Vagina (tissue), 2 donors: ENCODE measurements at places on chromosomes 1 and 21.

GRCh38 chr1:5991381-5992025 is 722 bp downstream of the NPHP4 start:
- no peak for DNase-seq

- no peak for DNase-seq
Measured at GRCh38 chr1:172206256-172206655, 214.2 kb upstream of the C1orf105 start.

GRCh38 chr1:152112101-152112884 is 3.0 kb downstream of the TCHH start:
- no peak for DNase-seq

DNA sequence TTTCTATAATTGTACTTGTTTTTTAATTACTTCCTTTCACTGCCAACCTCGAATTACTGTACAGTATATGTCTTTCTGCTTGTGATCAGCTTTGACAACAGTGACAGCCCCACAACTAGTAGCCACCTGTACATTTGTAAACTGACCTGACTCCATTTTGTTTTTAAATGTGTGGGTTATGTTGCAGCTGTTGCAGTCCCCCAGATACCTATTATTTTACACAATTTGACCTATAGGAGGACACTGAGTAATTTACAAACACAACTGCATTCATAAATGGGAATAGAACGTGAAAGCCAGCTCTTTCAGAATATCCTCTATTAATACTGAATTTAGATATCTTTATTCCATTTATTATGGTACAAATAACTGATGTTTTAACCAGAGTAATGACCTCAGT is 2.5 kb upstream of the VAMP3 start:
- DNase-seq: no peak

- no peak for DNase-seq
Measured at GRCh38 chr1:154547105-154547732, 11.2 kb downstream of the UBE2Q1 start.

DNA sequence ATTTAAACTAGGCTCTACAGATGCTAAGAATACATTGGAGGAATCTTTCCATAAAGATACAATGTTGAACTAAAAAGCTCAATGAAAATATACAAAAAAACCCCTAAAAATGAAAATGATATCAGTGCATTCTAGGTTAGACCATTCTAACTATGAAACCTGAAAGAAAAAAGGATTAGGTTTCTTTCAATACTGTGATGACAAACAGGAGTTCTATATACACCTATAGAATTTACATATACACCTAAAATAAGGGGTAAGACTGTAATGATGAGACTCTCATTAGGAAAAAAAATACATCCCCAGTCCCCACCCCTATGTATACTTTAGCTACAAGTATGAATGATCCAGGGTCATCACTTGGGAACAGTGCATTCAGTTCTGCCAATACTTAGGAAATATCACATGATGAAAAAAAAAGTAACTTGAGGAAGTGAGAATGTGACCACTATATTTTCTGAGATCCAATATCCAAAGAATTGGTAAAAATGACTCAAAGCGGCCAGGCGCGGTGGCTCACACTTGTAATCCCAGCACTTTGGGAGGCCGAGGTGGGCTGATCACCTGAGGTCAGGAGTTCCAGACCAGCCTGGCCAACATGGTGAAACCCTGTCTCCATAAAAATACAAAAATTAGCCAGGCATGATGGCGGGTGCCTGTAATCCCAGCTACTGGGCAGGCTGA is 26.3 kb downstream of the SELENOF start:
- no peak for DNase-seq

GRCh38 chr1:168137515-168137821 is 738 bp upstream of the GPR161 start:
- no peak for DNase-seq

- no peak for DNase-seq
Measured at GRCh38 chr1:171941920-171942319, 100.6 kb downstream of the DNM3 start.

GRCh38 chr1:167683641-167684502 is 37.9 kb upstream of the MPZL1 start:
- DNase-seq: no peak

DNA sequence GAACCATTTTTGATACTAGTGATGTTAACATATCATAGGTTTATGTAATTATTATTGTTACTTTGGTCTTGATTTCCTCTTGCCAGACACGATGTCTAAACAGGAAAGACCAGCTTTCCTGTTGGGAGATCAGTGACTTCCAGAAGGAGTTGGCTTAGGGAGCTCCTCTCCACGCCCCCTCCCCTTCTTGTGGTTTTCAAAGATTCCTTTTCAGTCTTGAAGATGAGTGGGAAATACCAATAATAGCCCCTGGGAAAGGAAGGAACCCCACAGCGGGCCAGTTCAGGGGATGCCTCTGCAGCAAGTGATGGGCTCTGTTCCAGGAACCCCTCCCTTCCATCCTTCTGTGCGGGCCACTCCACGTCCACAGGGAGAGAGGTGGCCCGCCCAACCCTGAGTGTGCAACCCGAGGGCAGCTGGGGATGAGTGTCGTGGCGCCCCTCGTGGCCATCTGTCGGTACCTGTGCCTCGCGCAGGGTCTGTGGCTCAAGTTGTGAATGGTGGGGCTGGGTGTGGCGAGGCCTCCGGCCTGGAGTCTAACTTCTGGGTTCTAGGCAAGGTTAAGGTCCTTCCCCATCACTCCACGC is 65.7 kb downstream of the TLR5 start:
- DNase-seq: no peak

GRCh38 chr21:44054710-44055109 is 42.6 kb downstream of the TRAPPC10 start:
- DNase-seq: no peak

- no peak for DNase-seq
Measured at GRCh38 chr1:43370564-43370963, 2.8 kb upstream of the ELOVL1 start.

GRCh38 chr1:237901299-237901934 is 10.7 kb upstream of the ZP4 start:
- no peak for DNase-seq

GRCh38 chr21:25191141-25191540 is 416.1 kb downstream of the MRPL39 start:
- no peak for DNase-seq

GRCh38 chr1:183235503-183235902 is 49.4 kb downstream of the LAMC2 start:
- DNase-seq: no peak

DNA sequence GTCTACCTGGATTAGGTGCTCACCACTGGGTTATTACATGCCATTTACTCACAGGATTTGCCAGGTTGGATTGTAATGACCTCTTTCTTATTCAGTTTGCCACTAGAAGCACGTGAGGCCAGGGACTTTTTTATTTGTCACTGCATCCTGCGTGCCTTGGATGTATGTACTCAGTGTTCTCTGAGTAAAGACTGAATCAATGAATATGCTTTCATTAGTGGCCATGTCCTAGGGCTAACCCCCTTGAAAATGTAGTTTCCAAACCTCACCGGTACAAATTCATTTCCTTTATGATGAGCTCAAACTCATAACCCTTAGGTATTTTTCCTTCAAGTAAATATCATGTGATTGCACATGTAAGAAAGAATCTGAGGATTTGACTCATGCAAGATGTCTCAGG is 1.3 kb upstream of the ZP4 start:
- no peak for DNase-seq

GRCh38 chr1:151167116-151167515 is 1.2 kb downstream of the SCNM1 start:
- no peak for DNase-seq

GRCh38 chr1:4494027-4494426 is 160.4 kb upstream of the AJAP1 start:
- no peak for DNase-seq

DNA sequence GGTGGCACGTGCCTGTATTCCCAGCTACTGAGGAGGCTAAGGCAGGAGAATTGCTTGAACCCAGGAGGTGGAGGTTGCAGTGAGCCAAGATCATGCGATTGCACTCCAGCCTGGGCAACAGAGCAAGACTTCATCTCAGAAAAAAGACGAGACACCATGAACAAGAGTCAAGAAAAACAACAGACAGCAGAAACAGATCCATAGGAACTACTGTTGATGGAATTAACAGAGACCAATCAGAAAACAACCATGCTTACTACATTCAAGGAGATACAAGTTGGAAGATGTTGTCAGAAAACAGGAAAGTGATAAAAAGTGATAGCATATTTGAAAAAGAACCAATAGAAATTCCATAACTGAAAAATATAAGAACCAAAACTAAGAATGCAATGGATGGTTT is 19.3 kb upstream of the OTUD3 start:
- no peak for DNase-seq

DNA sequence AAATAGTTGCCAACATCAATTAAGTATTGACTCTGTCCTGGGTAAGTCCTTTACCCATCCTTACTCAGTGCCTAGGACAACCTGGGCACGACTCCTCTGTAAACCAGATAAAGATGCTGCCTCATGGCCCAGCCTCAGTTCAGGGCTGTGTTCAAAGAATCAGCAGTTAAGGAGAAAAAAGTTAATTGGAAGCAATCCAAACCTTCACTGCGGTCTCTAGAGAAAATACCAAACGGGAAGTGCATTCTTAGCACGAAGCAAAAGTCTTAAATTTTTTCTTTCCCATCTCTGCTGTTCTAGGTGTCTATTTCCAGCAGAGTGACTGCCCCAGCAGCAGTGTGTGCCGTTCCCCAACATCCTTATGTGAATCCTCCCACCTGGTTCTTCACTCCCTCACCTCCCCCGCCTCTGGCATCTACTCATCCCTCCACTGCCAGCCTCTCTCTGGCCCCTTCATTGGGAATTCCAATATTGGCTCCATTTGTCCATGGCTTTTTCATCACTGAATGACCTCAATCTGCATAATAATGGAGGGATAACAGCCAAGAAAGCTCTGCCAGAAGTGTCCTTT is 23.2 kb downstream of the KANK4 start:
- DNase-seq: no peak

DNA sequence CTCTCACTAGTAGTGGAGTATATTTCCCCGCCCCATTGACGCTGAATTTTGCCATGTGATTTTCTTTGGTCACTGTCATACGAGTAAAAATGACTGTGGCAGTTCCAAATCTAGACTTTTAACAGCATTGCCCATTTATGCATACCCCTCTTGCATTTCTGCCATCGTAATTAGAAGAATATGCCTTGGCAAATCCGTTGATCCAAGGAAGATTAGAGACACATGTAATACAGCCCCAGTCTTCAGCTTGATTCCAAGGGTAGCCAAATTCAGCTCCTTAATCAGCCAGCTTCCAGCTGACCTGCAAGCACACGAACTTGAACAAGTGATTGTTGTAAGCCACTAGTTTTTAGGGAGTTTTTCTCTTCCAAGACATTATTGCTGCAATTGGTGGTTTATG is 290.3 kb upstream of the ADAMTS5 start:
- DNase-seq: no peak

DNA sequence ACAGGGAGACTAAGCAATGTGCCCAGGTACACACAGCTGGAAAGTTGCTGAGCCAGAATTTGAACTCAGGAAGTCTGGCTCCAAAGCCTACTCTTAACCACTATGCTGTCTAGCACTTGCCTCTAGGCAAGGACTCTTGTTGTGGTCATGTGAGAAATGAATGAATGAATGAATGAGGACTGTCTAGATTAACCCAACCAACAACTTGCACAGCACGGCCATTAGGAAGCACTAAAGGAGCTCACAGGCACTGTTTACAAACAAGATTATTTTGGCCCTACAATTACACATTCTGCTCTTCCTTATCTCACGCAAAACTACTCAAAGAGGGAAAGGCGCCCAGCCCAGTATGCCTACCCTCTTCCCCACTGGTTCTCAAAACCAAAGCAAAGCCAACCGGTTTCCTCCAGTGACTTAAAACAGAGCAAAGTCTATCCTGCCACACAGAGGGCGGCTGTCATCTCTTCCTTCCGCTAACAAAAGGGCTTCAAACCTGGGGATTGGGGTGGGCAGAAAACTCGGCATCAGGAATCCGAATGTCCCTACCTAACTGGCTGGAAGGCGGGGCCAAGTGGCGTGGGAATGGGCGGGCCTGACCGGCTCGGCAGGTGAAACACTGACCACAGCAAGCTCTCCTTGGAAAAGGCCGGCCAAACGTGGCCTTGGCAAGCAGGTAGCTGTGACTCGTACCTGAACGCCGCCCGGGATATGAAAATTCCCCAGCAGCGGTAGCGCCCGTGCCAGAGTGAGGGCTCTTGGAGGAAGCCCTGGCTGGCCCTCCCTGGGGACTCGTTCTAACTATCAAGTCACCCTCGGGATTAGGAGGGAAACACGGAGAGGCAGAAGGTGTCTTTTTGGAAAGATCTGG is 948 bp downstream of the STK40 start:
- DNase-seq: no peak

DNA sequence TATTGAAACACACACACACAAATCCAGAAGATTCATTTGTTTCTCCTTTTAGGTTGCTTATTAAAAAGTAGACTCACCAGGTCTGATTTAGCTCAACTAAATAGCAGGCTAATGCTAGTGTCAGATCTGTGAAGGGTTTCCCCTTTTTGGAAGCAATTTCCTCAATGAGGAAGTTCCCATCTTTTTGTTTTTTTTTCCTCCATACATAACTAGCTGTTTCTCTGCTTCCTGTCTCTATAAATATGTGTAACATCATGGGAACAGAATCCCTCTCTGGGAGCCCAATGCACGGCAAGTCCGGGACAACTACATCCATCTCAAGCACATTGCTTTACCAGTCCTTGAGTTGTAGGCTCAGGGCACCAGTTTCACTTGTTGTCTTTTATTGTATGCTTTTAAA is 1421.1 kb downstream of the PLA2G4A start:
- DNase-seq: no peak

- DNase-seq: no peak
Measured at GRCh38 chr1:156386949-156387869, 18.2 kb downstream of the RHBG start.

DNA sequence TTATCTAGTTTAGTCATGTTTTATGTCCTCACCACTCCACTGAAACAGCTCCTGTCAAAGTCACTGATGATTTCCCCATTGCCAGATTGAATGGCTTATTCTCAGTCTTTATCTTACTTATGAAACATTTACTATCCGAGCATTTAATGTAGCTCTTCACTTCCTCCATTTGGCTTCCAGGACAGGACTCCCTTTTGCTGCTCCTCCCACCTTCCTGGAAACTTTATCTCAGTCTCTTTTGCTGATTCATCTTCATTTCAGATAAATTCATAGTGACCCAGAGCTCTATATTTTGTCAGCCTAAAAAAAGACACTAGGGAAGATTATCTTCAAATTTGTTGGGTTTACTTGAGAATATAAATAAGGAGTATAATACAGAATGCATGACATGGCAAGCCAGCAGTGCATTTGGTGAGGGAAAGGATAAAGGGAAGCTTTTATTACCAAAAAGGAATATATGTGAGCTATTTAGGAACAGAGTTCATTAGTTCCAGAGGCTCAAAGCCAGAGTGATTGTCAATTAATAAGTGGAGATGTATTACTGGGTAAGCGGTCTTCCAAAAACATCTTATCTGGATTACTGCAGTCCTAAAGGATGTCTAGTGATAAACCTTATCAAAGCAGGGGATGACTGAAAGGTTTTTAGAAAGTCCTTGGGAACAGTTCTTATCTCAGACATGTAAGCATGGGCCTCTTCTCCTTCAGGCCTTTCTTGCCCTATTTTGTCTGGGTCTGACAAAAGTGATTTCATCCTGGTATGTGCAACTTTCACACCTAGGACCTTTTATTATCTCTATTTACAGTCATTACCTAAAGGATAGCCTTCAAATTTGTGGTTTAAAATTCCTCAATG is 25.6 kb downstream of the IL23R start:
- DNase-seq: no peak
